Stimulated activated CD8-positive, alpha-beta memory T cell treated with anti-CD3 and anti-CD28 coated beads, Interleukin-2, amount 100 ng/mL, for 1 hour (primary cell): ENCODE measurements at places on chromosomes 11 and 22.
A peak's percentile ranks its signal among the peaks of the same experiment; 100 is the strongest.

DNA sequence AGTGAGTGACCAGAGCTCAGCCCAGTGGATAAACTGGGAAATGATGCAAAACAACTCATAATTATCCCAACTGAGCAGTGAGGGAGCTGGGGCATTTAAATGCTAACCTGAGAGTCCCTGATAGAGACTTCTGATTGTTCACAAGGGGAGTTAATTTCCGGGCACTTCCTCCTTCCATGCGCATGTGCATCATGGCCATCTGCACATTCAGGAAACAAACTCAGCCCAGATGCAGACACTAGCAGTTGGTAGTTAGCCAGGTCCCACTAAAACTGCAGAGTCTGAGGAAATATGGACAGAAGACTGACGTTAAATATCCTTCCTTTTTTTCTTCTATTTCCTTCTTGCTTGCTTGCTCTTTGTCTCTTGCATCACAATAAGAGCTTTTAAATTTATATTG lies 852.1 kb upstream of the LRRC4C start:
- DNase-seq, result no peak

DNA sequence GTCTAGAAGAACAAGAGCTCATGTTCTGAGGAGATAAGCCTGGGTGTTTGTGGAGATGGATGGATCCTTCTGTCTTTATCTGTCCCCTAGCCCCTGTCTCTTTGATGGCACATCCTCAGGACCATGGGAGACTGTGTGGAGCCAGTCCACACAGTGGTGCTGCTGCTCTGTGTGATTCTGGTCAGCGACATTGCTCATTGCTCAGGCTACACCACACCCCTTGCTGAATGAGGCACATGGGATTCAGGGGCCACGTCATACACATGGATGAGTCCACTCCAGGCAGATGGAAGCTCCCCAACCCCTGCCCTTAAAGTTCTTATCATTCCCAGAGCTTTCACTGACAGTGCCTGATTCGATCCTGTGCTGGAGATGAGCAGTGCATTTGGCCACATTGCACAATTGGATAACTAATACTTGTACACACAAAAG lies 222.2 kb downstream of the NAV2 start:
- DNase-seq, result no peak

- DNase-seq, result no peak
Measured at GRCh38 chr11:61278001-61278470, 17.1 kb downstream of the VWCE start.

- no peak for DNase-seq
Measured at GRCh38 chr11:64786308-64786707, 8.0 kb upstream of the SF1 start.

DNA sequence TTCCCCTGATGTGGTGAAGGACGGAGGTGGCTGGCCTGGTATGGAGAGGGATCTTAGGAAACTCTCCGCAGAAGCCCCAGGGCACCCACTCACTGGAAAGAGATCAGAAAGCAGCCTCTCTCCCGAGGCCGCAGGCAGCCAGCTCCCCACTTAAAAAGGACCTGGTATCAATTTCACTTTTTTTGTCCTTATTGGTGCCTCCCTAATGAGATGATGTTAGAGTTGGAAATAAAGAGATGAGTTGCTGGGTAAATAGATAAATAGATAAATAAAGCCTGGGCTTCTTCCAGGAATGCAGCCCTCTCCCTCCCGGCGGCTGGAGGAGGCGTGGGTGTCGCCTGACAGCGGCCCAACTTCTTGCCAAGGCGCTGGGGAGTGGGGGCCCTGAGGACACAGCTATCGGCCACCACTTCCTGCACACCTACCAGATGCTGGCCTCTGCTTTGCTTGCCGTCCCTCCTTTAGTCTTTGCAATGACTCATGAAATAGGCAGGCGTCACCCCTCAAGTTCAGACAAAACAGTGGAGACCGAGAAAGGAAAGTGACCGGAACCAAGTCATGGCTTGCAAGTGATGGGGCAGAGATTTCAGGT lies 42.9 kb downstream of the LINC01488 start:
- DNase-seq, result no peak

DNA sequence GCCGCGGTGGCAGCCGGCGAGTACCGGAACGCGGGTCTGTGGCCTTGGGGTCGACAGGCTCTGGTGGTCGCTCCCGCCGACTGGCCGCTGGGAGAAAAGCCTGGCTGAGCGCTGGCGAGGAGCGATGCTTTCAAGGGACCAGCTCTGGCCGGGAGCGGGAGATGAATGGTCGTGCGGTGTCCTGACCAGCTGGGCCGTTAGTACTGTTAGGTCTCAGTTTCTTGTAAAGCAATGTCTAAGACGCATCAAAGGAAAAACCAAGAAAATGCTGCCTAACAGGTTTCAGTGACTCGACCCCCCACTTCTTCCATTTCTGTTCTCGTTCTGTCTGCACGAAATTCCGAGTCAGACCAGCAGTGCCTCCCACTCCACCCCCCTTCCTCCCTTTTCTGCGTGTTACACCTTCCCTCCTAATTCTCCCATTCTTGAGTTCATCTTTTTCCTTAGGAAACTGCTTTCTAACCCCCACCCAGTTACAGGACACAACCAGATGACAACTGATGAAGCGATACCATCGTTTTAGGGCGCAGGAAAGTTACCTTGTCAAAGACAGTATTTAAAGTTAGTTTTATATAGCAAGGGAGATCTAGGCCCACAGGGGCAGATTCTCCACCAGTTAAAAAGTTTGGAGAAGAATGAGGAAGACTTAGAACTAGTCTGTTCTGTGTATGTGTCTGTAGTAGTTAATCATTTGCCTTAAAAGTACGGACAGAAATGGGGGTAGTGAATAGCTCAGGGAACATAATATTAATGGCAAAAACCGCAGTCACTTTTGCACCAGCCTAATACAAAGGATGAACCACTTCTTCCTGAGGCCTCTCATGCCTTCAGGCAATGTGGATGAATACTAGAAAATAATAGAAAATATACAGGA lies 1.0 kb downstream of the CUL5 start:
- no peak for DNase-seq

DNA sequence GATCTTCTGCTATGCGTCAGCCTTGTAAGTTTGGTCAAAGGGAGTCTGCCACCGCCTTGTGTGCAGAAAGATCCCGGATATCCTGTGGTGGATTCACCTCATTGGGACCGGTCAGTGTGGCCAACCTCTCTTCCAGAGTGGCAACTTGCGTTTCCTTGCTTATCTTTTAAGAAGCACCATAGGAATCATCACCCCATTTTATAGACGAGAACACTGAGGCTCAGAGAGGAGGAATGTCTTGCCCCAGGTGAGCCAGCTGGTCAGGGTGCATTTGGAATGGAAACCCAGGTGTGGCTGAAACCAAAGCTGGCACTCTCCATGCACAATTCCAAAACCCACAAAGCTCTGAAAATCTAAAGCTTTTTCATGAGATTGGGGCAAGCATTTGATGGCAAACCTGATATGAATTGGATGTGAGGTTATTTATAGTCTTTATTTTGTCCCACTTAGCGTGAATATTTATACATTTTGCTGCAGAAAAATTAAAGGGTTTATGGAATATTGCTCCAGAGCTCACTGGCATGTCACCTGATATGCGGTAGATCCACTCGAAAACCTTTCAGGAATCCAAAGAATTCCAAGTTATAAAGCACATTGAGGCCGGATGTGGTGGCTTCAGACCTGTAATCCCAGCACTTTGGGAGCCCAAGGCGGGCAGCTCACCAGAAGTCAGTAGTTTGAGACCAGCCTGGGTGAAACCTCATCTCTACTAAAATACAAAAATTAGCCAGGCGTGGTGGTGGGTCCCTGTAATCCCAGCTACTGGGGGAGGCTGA lies 12.1 kb upstream of the EIF3D start:
- no peak for DNase-seq

DNA sequence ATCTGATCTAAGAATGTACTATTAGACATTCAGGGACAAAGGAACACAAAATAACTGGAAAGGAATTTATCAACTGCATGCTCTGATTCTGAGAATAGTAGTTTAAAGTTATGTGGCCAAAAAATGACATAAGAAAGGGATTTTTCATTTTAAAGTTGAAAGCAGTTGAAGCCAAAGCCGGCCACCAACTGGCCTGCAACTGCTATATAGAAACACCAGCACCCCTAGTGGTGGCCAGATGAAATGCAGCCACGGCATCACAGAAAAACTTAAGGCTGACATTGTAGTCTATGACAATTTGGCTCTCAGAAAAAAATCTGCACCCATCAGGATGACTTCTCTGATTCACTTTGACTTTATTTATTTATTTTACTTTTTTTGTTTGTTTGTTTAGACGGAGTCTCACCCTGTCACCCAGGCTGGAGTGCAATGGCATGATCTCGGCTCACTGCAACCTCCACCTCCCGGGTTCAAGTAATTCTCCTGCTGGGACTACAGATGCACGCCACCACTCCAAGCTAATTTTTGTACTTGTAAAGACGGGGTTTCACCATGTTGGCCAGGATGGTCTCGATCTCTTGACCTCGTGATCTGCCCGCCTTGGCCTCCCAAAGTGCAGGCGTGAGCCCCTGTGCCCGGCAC lies 59.2 kb downstream of the SLC35F2 start:
- peak; percentile 16 for DNase-seq

DNA sequence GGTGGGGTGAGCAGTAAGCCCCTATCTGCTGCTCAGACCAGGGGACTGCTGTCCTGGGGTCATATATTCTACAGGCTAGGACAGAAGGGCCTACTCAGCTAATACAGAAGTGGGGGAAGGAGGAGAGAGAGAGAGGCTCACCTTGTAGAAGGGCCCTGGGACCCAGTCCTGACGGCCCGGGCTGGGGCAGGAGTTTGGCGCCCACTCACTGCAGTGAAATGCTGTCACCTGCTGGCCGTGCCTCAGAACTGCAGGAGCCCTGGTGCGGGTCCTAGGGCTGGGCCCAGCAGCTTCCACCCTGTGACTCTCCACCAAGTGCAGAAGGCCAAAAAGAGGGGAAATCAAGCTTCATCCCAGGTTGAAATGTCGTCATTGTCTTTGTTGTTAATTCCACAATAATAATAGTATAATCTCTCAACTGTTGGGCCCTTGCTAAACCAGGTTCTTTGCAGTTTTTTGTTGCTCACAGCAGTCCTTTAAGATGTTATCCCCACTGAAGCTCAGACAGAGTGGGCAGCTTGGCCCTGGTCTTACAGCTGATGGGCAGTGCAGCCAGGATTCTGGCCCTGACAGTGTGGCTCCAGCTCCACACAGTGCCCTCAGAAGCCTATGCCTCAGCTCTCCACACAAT lies 29.6 kb downstream of the TRIM29 start:
- peak; percentile 4 for DNase-seq

GRCh38 chr22:25172153-25172552 lies 27.5 kb upstream of the CRYBB3 start:
- DNase-seq, result no peak

DNA sequence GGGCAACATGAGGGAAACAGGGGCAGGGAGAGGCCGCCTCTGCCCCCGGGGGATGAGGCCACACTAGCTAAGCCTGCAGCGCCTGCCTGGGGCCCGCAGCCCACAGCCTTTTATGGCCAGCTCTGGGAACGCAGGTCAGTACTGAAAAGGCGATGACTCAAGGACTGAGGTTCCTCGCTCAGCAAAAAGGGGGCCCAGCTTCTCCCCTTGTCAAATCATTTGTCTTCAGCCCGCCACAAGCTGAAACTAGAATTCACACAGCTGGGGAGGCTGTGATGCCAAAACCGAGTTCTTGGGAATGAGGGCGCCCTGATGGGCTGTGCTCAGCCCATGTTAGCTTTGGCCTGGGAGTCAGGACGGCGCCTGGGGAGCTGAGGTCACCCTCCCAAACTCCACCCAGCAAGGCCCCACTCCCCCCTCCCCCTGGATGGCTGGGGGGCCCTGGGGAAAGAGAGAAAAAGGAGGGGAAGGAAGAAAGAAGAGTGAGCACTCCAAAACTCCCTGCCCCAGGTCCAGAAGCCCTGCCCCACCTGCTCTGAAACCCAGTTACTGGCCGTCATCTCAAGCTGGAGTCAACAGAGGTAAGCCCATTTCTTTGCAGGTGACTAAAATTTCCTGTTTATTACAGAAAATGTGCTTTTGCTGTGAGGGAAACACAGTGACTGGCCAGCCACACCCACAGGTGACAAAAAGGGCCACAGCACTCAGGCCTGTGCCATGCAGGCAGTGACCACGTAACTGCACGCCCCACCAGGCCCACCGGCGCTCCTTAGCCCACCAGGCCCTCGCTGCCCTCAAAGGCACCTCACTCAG lies 13.7 kb downstream of the EHD1 start:
- DNase-seq, result no peak

GRCh38 chr11:128238521-128239265 lies 348.7 kb downstream of the ETS1 start:
- DNase-seq, result no peak

- DNase-seq, result no peak
Measured at GRCh38 chr22:37431801-37432707, 4.8 kb upstream of the ELFN2 start.

- DNase-seq, result no peak
Measured at GRCh38 chr11:130386056-130386455, 42.4 kb downstream of the ADAMTS8 start.

DNA sequence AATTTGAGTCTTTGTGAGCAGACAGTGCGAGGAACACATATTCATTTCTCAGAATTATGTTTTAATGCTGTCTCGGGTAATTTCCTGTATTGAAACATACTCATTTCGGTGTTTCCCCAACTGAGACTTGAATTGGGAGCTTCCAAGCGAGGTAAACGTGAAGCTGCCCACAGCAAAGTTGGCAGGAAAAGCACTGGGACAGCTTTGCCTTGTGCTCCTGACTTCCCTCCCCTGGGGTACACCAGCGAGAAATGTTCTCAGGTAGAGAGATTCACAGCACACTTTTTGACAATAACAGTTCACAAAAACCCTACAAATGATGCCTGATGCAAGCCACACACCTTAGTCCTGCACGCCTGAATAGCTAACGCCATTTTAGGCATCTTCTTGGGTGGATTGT lies 3.1 kb downstream of the HTR3B start:
- DNase-seq, result no peak

GRCh38 chr11:8070417-8071115 lies 10.4 kb upstream of the TUB start:
- no peak for DNase-seq

- no peak for DNase-seq
Measured at GRCh38 chr11:69005183-69005630, 7.8 kb downstream of the MRGPRF start.

- DNase-seq, result no peak
Measured at GRCh38 chr22:21940521-21940920, 12.1 kb downstream of the PPM1F start.

GRCh38 chr11:33695051-33695566 lies 5.5 kb downstream of the C11orf91 start:
- no peak for DNase-seq

DNA sequence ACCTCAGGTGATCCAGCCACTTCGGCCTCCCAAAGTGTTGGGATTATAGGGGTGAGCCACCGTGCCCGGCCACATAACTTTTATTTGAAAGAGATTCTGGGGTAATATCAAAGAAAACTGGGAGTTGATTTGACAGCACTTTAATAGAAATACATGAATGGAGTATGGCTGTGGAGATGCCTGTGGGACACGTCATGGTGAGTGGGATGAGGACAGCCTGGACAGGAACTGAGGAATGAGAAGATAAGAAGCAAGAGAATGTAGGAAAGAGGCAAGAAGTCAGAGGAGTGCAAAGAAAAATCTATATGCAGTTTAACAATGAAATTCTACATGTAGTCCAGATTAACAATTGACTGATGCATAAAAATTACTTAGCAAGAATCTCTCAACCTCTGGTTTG lies 31.0 kb downstream of the SLC22A6 start:
- DNase-seq, result no peak
